HCEC 1CT (cell line): ENCODE measurements at places on chromosomes 12 and 14.

GRCh38 chr14:50340963-50341362 is 28.8 kb downstream of the DMAC2L start:
- no peak for DNase-seq

DNA sequence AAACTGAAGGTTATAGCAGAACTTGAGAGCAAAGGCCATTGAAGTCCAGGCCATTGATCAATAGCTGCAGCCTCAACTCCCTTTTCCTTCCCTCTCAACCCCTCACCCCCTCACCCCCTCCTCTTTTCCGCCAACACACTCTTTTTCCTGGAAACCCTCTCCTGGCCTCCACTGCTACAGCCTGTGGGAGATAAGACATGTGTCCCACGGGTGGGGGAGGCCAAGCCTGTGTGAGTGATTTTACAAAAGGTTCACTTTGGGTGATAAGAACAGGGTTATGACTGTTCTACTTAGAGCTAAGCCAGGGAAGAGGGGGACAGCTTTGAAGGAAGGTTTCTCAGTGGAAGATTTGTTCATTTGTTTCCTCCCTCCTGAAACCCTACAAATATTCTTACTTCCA is 9.2 kb upstream of the FGF23 start:
- DNase-seq, result no peak

GRCh38 chr12:124715121-124715990 is 147.9 kb upstream of the NCOR2 start:
- no peak for DNase-seq

DNA sequence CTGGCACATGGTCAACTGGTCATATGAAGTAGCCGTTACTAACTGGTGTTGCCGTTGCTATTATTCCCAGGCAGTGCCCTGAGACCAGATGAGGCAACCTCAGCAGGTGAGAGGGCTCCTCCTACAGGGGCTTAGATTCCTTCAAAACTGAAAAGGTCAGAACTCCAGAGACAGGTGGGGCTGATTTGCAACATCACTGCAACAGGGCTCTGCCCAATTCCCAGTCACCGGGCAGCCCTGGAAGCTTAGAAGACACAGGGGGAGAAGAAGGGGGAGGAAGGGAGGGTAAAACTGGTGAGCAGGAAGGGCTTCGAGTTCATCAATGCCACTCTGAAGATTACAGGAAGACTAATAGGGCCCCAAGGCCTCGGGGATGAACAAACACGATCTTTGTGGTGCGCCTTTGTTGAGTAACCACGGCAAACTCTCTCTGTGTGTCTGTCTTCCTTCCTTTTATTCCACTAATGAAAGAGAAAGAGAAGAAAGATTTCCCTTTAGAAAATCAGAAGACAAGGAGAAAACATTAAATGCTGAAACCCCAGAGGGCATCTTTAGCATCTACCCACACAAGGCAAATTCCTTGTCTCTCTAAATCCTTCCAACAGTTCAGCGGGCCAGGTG is 749.1 kb upstream of the TBX3 start:
- no peak for DNase-seq

DNA sequence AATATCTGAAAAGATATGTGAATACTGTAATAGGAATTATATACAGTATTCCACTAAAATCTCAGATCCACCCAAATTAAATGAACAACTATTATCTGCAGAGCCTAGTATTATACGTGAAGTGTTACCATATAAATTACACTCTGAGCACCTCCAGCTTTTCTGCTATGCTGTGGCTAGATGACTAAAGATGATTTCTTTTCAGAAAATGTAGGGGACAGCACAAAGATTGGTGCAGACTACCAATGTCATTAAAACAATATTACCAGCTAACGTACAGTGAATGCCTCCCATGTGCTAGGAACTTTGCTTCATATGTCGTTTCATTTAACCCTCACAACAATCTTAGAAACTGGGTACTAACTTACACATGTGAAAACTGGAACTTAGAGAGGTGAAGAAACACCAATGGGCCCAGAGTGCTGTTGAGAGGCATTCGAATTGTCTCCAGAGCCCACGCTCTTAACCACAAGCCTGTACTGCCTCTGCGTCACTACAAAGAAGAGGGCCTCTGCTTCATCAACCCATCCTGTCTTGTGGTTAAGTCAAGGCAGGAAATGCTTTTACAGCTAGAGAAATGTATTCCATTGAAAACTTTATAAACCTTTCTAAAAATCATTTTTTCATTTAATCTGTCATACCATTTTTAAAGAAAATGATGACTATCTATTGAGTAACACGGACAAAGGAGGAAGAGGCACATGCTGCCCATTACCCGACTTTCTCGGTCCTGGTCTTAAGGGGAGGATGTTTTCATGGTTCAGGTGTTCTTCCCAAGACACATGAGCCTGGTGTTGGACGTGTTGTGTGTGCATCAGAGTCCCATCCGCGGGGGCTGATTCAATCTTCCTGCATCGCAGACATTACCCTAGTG is 1.3 kb downstream of the GPR65 start:
- no peak for DNase-seq

- no peak for DNase-seq
These were observed 174.2 kb upstream of the CCDC196 start for GRCh38 chr14:66311990-66312389.

DNA sequence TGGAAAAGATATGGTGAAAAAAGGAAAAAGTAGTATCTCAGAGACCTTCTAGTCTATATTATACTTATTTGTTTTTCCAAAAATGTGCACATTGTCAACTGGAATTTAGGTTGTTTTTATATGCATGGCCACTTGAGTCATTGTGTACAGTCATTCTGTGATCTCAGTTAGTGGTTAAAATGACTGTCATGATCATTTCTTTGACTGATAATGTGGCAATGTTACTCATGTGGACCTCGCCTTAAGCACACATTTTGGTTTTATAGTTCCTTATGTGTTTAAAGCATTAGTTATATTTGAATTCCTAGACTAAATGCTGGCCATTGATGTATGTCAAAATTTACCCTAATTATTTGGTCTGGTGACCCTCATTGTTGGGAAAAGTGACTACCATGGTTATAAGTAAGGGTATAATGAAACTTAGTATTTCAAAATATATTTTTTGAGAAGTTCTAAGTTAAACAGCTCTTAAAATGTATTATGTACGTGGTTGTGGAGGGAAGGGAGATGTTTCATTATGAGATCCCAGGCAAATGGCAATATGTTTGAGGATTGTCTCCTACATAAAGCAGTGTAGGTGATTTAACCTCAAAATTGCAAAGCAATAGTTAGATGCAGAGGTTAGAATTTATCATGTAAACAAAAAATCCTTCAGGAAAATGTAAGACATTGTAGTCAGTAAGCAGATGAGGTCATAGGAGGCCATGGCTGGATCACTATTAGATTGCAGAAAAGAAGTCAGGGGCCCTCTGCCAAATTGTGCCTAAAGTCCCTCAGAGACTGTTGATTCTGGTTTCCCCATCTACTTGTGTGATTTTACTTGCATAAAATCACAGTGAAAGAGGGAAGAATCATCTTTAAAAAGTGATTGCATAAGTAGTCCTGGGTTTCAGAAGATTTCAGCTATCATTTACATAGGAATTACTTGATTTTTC is 17.5 kb downstream of the PNMA1 start:
- DNase-seq, result peak; percentile 70

DNA sequence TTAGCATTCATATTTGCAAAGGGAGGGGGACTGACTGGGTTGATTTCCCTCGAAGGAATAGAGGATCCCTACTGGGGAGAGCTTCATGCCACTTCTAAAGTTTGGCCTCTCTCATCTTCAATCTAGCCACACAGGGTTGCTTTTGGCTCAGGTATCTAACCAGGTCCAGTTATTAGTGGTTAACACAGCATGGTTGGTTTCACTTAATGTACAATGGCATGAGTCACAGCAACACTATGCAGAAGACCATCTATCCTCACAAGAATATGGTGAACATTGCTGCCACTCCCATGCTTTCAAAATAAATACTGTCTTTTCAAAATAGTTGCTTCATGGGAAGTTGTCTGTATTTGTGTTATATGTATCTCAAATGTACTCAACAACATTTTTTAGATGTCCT is 6.6 kb upstream of the RAB3IP start:
- DNase-seq, result peak; percentile 19

DNA sequence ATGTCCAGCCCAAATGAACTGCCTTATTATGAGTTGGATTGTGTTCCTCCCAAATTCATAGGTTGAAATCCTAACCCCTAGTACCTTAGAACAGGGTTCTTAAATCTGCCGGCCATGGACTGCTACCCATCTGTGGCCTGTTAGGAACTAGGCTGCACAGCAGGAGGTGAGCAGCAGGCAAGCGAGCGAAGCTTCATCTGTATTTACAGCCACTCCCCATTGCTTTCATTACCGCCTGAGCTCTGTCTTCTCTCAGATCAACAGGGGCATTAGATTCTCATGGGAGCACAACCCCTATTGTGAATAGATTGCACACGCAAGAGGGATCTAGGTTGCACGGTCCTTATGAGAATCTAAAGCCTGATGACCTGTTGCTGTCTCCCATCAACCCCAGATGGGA is 9.8 kb upstream of the EML5 start:
- DNase-seq, result no peak

DNA sequence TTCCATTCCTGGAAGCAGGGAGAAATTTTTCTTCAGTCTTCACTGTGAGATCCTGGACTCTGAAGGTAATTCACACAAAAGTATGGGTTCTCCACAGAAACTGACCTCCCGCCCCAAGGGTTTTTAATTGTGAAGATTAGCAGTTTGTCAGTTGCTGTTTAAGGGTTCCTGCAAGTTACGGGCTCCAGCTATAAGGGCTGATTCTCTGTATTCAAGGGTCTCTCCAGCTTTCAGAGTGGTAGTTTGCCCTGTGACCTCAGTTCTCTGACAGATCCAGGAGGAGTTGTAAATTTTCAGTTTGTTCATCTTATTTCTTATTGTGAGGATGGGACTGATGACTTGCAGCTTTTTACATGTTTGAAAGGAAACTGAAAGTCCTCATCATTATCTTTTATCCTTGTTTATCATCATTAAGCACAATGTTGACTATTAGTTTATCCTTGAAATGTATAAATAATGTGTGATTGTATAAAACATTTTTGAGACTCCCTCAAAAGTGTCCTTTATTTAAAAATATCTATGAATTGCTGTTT is 110.9 kb downstream of the SCAF11 start:
- no peak for DNase-seq

DNA sequence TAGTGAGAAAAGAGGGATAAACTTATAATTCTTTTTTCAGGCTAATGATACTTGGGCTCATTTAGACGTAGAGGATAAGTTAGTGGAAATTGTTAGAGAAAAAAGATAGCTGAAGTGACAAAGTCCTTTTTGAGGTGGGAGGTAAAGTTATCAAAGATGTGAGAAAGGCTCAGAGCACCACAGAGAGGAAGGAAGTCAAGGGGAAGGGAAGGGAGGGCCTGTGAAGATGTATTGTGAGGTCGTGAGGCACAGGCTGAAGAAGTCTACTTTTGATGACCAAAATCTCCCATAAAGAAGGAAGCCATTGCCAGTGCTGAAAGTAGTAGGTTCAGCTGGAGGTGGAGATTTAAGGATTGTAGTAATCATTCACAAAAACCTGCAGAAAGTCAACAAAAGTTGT is 19.4 kb upstream of the PTGDR start:
- DNase-seq, result no peak
